Endodermal cell (in vitro differentiated cells): ENCODE measurements at places on chromosomes 16 and 17. TPM values are rescaled to one million over a fixed set of nuclear protein-coding genes. Genes with fewer than 3 reads are reported as not detected.

DNA sequence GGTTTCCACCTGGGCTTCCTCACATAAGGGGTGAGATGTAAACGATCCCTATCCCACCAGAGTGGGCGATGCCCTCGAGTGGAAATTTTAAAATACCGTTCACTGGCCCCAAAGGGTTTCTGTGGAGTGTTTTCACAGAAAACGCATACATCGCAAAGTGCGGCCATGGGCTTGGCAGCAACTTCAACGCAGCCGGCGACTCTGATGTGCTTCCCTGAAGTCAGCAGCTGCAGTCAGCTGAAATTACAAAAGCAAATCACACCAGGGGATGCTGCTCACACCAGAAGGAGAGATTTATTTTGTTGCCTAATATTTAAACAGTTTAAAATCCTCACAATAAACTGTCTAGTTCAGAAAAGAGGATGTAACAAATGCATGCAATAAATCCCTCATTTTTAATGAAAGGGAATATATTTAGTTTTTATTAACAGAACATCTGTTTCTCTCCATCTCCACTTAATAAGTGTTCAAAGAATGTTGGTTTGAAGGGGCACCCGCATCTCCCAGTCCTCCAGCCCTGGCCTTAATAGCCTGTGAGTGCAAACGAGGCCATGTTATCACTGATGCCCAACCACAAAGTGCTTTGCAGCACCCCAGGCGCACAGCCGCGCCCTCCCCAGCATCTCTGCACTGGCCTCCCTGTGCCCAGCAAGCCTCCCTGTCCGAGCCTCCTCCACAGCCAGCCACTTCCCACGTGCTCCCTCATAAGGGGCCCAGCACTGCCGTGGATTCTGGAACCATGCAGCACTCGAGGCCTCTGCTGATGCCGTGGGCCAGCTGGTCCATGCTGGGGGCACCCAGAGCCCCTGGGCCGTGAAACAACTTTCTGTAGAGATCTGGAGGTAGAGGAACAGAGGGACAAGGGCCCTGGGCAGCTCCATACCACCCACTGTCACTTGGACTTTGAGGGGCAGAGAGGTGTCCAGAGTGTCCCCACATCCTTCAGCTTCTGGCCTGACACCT lies 17.3 kb upstream of the XYLT2 start:
- H3K27me3 ChIP-seq = no peaks in the 10 kb centered on the region
- no peaks in the 10 kb centered on the region for H3K36me3 ChIP-seq
- H3K4me1 ChIP-seq = peaks cover 5% of the 10 kb centered on the region
- H3K27ac ChIP-seq = no peak overlapping the region
- H3K4me3 ChIP-seq = no peak overlapping the region
- peak; percentile 42 for DNase-seq

- peak; percentile 43 for DNase-seq
- peaks cover 4% of the 10 kb centered on the region for H3K36me3 ChIP-seq
- H3K27me3 ChIP-seq = no peaks in the 10 kb centered on the region
- H3K27ac ChIP-seq = peak overlapping the region; percentile 70
- H3K4me1 ChIP-seq = peaks cover 5% of the 10 kb centered on the region
Measured at GRCh38 chr16:55502801-55503366, 6.0 kb upstream of the LPCAT2 start.

DNA sequence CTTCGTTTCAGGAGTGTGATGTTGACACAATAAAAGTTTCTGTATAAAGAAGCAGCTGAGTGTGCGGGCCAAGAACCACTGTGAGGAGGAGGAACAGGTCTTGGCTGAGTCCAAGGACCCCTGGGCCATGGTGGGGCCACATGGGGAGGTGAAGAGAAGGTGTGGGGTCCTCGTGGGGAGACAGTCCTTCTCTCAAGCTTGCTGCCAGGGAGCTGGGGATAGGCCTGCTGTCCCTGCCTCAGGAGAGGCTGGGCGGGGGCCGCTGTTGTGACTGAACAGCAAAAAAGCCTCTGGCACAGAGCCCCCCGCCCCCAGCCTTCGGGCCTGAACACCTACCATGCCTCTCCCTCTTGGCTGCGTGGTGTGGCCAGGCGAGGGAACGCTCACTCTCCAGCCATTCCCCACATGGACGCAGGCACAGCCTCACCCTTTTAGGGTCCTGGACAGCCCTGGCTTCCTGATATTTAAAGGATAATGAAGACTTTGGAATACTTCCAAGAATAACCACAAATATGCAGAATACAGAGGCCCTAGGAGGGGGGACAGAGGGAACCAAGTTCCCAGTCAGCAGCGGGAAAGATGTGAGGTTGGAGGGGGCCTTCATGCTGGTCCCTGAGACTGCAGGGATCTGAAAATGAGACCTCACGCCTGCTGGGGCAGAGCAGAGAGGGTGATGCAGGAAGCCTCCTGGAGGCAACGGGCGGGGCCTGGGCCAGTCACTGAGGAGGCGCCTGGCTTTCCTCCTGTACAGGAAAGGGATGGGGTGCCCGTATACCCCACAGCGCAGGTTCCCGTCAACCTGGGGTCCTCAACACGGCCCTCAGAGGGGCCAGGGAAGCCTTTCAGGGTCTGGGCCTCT lies 100.0 kb upstream of the CREBBP start:
- no peak for DNase-seq
- H3K27ac ChIP-seq = no peak overlapping the region
- no peaks in the 10 kb centered on the region for H3K4me1 ChIP-seq

KRTAP2-3 gene
- total RNA-seq = not detected in 2 replicates

- no peaks in the 10 kb centered on the region for H3K4me1 ChIP-seq
- H3K27me3 ChIP-seq = no peaks in the 10 kb centered on the region
- DNase-seq = no peak
- no peaks in the 10 kb centered on the region for H3K36me3 ChIP-seq
- H3K27ac ChIP-seq = no peak overlapping the region
Measured at GRCh38 chr16:8320131-8320530, 270.2 kb downstream of the TMEM114 start.

DNA sequence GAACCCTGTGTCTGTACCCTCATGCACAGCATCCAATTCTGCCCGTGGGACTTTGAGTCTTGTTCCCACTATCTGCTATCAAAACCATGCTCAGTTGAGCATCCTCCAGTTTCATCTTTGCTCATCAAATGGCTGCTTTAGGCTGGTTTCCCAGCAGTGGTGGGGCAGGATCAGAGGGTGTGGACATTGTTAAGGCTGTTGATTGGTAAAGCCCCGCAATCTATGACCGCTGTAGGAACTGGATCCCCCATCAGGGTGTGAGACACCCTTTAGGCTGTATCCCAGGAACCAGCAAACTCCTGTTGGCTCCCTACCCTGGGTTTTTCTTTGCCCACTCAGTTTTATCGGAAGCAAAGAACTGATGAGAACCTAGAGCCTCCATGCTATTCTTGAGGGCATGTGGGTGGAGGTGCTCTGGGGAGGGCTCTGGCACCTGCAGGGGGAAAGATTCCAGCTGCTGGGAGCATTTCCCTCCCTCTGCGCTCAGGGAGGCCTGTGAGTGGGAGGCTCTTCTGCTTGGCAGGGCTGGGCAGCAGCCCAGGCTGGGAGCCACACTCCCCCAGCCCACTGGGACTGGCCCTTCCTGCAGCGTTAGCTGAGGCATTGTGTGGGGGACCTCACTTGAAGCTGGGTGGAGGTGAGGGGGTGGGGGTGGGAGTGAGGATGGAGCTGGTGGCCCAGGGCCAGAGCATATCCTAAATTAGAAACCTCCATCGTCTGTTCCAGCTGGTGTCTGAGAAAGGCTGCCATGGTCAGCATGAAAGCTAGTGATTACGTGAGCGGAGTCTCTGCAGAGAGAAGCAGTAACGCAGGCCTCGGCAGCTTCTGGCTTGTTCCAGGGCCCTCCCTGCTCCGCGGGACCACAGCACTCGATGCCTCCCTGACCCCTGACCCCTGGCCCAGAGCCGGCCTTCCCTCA lies 160.6 kb downstream of the IRF8 start:
- H3K4me3 ChIP-seq = no peak overlapping the region
- H3K27me3 ChIP-seq = no peaks in the 10 kb centered on the region
- H3K27ac ChIP-seq = no peak overlapping the region
- peak; percentile 20 for DNase-seq
- no peaks in the 10 kb centered on the region for H3K36me3 ChIP-seq
- H3K4me1 ChIP-seq = no peaks in the 10 kb centered on the region

LGALS9 gene
- 1.6 and 2.1 TPM in 2 replicates for total RNA-seq

- no peak overlapping the region for H3K27ac ChIP-seq
- H3K4me1 ChIP-seq = no peaks in the 10 kb centered on the region
- peak; percentile 56 for DNase-seq
- H3K4me3 ChIP-seq = no peak overlapping the region
- no peaks in the 10 kb centered on the region for H3K27me3 ChIP-seq
Measured at GRCh38 chr17:13362341-13363122, 239.2 kb downstream of the HS3ST3A1 start.

MT1X gene
- total RNA-seq = 8.8 and 13.1 TPM in 2 replicates

GRCh38 chr17:43846221-43846712 lies 709 bp upstream of the CD300LG start:
- no peak overlapping the region for H3K4me3 ChIP-seq
- peak; percentile 99 for DNase-seq

DNA sequence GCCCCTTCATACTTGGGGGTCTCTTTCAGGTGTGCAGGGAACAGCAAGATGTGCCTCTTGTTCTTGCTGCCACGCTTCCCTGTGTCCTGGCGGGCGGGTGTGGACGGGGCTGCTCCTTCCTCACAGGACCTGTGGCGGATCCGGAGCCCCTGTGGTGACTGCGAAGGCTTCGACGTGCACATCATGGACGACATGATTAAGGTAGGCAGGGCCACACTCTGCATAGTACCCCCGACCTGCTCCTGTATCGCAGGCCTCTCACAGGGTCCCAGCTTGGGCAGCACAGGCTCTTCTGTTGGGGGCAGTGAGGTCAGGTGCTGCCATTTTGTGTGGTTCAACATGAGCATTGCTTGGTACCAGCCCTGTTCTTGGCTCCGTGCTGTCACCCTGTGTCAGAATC lies 42.5 kb downstream of the PRMT7 start:
- DNase-seq = no peak
- no peaks in the 10 kb centered on the region for H3K27me3 ChIP-seq
- H3K27ac ChIP-seq = no peak overlapping the region
- H3K4me3 ChIP-seq = no peak overlapping the region

DNA sequence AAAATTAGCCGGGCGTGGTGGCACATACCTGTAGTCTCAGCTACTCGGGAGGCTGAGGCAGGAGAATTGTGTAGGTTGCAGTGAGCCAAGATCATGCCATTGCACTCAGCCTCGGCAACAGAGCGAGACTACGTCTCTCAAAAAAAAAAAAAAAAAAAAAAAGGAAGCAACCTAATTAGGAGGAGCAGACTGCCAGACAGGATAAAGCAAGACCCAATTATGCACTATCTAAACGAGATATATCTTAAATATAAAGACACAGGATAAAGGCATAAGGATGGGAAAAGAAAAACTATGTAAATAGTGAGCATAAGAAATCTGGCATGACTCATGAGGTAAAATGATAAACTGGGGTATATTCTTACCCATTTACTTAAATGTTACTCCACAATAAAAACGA lies 4.9 kb downstream of the TXNDC11 start:
- no peaks in the 10 kb centered on the region for H3K27me3 ChIP-seq
- peaks cover 41% of the 10 kb centered on the region for H3K36me3 ChIP-seq
- H3K4me3 ChIP-seq = no peak overlapping the region
- peaks cover 14% of the 10 kb centered on the region for H3K4me1 ChIP-seq
- no peak for DNase-seq
- no peak overlapping the region for H3K27ac ChIP-seq

GRCh38 chr16:10280262-10281170 lies 98.3 kb upstream of the GRIN2A start:
- H3K36me3 ChIP-seq = peaks cover 7% of the 10 kb centered on the region
- H3K4me3 ChIP-seq = no peak overlapping the region
- peaks cover 3% of the 10 kb centered on the region for H3K4me1 ChIP-seq
- no peaks in the 10 kb centered on the region for H3K27me3 ChIP-seq

- H3K4me1 ChIP-seq = peaks cover 20% of the 10 kb centered on the region
- H3K36me3 ChIP-seq = peaks cover 78% of the 10 kb centered on the region
- no peak overlapping the region for H3K27ac ChIP-seq
- H3K27me3 ChIP-seq = no peaks in the 10 kb centered on the region
- no peak for DNase-seq
Measured at GRCh38 chr17:2191227-2191626, 112.4 kb downstream of the SMG6 start.

GRCh38 chr16:85944572-85945423 lies 45.8 kb downstream of the IRF8 start:
- no peak for DNase-seq
- H3K36me3 ChIP-seq = no peaks in the 10 kb centered on the region
- H3K4me3 ChIP-seq = no peak overlapping the region
- no peak overlapping the region for H3K27ac ChIP-seq
- H3K4me1 ChIP-seq = no peaks in the 10 kb centered on the region

DNA sequence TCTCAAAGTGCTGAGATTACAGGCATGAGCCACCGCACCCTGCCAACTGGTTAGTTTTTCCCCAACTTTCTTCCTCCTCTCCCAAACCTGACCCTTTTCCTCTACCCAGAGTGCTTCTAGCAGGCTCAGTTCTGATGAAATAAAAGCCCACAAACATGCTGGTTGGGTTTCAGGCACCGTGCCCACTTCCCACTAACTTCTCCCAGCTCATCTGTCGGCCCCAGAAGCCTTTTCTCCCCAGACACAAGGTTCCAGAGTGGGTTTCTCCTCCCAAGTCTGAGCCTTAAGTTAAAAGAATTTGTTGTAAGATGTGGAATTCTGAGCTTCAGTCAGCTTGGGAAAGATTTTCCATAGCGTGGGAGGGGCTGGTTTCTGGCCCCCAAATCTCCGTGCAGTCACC lies 11.5 kb upstream of the SCN4A start:
- no peaks in the 10 kb centered on the region for H3K27me3 ChIP-seq
- no peak overlapping the region for H3K27ac ChIP-seq
- DNase-seq = no peak
- no peaks in the 10 kb centered on the region for H3K4me1 ChIP-seq
- no peaks in the 10 kb centered on the region for H3K36me3 ChIP-seq
- H3K4me3 ChIP-seq = no peak overlapping the region

DNA sequence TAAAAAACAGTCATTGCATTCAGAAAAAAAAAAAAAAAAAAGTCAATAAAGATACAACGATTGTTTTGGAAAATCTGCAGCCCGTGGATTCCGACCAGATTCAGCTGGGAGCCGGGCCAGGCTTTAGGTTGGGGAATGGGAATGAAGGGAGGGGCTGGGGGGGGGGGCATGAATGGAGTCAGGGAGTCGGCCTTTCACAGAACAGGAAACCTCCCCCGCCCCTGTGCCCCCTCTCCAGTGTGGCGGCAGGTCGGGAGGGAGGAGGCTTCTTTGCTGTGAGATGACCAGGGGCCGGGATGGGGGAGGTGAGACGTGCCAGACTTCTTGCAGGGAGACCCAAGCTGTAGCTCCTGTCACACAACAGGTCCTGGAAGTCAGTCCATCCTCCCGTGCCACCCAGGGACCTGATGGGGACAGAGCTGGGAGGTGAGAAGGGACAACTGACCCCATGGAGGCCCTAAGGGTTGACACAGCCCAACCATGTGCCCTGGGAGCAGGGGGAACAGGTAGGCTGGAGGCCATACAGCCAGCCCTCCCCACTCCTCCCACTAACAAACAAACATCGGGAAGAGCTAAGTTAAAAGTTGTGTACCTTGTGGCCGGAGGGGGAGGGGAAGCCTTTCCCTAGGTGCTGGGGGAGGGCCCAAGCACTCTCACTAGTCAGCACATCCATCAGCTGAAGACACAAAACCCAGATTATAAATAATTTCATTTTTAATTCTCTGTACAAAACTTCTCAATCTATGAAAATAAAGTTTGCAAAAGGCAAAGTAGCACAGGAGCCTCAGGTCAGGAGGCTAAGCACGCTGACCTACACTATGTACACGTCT lies 25.2 kb downstream of the SREBF1 start:
- peak; percentile 91 for DNase-seq
- H3K4me3 ChIP-seq = no peak overlapping the region
- peaks cover 31% of the 10 kb centered on the region for H3K36me3 ChIP-seq
- H3K4me1 ChIP-seq = peaks cover 9% of the 10 kb centered on the region

DCXR gene
- 73.8 to 95.1 TPM (median 78.2 TPM) in 3 replicates for total RNA-seq
